ENCODE measurements at places on chromosomes 16 and 17.

DNA sequence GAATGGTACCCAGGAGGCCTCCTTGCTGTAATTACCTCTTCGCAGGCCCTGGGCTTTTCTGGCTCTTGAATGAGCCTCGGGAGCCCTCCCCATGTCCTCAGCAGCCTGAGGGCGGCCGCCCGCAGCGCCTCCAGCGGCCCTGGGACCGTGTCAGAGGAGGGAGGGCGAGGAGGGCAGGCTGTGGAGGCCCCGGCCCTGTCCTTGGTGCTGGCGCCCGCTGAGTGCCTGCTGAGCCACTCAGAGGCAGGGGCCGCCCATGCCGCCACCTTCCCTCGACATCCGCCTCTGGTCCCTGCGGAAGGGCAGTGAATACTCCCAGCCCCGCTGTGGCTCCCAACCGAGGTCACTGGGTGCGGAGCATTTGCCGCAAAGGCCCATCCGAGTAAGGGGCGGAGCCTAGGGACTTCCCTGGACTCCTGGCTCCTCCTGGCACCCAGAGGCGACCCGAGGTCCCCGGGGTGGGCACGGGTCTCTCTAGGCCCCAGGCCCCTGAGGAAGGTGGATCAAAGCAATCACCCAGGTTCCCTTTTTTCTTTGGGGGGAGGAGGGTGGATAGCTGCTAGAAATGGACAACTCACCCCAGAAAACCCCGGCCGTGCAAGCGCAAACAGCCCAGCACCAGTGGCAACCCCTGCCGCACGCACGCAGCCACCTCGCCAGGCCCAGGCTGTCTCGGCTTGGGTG is 2.8 kb downstream of the RBFOX3 start:
- no peak for DNase-seq

DNA sequence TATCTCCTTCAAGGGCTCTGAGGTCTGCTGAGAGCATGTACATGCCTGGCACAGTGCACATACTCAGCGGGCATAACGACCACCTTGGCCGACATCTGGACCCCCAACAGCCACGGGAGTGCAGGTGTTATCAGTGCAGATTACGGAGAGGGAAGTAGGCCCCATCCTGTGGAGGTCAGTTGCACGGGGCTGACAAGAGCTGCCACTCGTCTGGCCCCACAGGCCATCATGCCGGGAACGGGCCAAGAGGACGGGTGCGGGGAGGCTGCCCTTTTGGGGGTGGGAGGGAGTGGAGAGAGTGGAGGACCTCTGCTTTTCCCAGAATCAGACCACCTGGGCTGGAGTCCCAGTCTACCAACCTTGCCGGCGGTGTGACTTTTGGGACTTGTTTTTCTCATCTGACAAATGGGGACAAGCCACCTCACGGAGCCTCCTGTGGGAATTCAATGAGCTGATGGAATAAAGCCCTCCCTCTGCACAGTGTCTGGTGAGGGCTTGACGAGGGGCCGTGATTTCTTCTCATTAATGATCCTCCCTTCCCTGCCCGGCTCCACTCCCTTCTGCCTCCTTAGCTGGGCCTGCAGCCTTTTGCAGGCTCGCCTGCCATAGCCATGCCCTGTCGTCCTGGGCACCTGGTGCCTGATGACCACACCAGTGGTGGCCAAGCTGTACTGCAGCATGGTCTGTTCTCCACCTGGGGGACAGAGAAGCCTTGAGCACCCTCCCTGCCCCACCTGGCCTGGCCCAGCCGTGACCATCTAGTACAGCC is 4.6 kb downstream of the PRSS33 start:
- no peak for DNase-seq

GRCh38 chr17:15431196-15431595 is 36.2 kb downstream of the CDRT4 start:
- DNase-seq: no peak

DNA sequence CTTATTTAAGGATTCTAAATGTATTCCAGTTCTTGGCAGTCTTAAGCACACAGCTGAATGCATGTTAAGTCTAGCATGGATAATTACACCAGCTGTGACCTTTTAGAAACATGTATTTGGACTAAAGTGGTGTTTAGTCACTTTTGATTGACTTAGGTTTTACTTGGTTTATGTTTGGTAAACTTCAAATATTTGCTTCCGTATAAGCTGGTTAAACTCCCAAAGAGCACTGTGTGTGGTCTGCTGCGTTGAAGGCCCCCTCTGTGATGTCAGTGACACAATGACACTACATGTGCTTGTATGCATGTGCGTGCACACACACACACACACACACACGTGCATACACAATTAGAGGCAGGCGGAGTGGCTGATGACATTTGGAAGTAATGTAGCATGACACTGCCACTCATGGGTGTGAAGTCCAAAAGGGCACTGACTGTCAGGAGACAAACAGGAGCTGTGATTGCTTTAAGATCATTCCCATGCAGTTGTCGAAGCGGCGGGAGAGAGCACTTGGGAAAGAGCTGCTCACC is 156.1 kb upstream of the CDH13 start:
- no peak for DNase-seq

DNA sequence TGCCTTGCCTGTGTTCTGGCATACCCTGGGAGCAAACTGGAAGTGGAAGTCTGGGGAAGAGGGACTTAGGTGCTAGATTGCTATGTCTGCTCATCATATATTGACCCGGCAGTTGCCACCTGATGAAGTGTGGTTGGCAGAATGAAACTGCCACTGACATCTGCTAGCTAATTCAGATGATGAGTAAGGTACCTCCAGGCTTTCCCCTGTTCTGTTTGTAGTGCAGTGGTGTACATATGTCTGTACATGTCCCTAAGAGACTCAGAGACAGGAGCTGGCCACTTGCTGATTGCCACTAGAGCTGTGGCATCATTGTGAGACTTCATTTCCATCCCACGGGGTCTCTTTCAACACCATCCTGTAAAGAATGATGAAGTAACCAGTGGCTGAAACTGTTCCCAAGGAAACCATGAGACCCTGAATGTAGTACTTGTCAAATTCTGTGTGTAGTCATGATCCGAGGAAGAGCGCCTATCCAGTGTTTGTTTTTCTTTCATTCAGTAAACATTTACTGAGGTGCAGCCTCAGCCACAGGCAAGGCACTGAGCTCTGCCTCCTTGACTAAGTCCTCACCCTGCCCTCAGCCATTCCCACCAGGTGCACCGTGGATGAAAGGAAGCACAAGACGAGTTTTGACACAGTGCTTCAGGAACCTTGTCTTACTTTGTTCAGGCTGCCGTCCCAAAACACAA is 13.2 kb downstream of the CLUAP1 start:
- DNase-seq: no peak

GRCh38 chr16:75265911-75266701 is 14.7 kb upstream of the BCAR1 start:
- DNase-seq: no peak

DNA sequence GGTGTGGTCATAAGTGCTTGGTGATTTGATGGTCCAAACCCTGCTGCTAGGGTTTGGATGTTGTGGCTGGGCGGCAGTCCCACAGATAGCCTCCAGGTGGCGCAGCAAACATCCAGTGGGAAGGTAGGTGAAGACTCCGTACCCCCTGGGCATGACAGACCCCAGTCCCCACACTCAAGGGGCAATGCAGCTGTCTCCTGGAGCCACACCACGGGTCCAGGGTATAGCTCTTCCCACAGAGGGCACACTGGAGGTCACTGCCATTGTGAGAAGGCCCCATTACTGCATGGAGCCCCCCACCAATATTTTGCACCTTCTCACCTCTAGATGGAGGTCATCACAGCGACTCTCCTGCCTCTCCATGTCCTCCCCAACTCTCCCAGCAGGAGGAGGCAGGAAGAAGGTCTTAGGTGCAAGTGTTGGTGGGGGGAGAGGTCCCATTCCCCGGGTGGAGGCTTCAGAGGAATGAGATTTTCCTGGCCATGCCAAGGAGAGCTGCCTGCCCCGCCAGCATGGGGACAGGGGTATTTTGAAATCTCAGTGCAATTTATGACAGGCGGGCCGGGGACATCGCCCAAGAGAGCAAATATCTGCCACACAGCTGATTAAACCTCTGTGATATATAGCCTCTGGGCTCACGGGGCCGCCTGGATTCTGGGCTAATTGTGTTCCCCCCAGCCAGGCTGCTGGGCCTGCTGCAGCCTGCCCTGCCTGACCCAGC is 17.1 kb upstream of the C17orf113 start:
- no peak for DNase-seq

- no peak for DNase-seq
Observed at GRCh38 chr16:27381974-27382855, 19.8 kb upstream of the IL21R start.

DNA sequence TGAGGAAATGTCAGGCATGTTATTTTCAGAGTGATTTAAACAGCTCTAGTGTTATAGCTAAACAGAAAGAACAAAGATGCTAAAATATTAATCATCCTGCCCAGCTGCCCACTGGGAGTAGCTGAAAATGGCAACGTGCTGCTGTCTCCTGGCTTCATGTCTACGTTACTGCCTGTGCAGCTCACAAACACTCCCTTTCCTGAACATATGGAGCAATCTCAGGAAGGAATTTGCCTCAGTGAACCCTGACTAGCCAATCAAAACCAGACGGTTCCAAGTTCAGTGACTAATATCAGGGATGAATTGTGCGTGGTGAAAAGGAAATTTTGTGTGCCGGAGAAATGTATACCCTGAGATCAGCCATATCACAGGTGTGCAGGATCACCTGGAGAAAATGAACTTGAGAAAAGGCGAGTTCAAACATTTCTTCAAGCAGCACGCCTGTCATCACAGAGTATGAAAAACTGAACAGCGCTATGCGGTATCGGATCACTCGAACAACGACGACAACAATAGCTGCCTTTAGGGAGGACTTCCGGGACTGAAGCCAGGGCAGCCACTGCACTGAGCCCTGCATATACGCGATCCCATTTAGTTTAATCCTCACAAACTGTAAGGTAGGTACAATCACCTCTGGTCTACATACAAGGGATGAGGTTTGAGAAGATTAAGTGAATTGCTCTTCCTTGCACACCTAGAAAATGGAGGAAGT is 110.3 kb downstream of the STX8 start:
- DNase-seq: no peak

DNA sequence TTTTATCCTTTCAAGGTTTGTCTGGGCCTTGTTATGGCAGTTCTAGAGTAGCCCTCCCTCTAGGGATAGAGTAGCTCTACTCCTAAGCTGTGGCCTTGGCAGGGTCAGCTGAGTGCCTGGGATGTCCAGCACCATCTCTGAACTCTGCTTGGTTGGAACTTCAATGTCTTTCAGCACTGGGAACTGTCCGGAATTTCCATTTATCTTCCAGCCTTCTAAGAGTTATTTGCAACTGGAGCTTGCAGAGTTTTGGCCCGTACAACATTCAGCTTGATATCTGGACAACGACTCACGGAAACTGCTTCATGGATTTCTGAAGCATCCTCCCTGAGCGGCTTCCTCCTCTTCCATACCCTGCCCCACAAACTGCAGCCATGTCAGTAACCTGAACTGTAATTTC is 22.9 kb downstream of the MMD start:
- DNase-seq: no peak

DNA sequence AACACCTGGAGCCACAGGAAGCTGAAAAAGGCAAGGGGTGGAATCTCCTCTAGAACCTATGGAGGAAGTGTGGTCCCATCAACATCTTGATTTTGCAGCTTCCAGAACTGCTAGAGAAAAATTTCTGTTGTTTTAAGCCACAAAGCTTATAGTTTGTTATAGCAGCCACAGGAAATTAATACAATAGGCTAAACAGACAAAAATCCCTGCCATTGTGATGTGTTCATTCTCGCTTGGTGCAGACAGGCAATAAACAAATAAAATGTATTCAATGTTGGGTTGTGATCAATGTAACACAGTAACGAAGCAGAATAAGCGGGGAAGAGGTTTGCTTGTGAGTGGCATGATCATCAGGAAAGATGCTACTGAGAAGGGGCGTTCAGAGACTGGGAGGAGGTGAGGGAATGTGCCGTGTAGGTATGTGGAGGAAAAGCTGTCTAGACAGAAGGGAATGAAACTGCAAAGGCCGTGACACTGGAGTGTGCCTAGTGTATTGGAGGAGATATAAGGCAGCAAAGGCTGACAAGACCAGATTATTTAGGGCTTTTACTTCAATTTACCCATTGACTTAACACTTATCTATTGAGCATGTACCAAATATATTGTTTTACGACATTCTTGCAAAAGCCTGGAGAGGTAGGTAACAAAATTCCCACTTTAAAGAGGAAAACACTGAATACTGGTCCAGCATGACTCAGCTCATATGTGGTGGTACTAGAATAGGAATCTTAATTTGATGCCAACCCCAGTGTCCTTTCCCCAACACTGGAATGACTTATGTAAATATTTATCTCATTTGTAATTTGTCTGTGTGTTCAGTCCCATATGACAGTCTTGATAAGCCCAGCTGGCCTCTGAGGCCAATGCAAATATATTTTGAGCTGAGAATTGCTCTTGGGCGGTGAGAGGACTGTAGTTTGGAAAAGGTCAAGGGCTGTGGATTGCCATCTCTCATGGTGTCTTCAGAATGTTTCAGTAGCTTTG is 375.9 kb downstream of the CDH13 start:
- DNase-seq: no peak

DNA sequence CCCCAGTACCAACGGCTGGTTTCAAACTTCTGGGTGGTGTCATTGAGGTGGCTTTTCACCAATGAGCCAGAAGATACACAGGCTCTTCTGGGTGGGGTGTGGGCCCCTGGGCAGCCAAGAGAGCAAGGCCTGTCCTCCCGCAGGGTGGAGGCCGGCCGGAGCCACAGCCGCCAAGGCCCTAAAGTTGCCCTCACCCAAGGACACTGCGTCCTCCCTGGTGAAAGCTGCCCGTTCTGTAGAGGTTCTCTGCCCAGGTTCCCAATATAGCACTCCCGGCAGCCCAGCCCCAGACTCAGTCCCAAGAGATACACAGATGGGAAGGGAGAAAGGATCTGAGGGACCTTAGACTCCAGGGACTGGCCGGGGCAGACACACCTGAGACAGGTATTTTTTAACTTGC is 10.7 kb upstream of the CACNG1 start:
- no peak for DNase-seq

GRCh38 chr16:2040787-2041522 is 6.7 kb downstream of the NTHL1 start:
- no peak for DNase-seq

- no peak for DNase-seq
Observed at GRCh38 chr17:42183741-42184711, 1.2 kb downstream of the HCRT start.

DNA sequence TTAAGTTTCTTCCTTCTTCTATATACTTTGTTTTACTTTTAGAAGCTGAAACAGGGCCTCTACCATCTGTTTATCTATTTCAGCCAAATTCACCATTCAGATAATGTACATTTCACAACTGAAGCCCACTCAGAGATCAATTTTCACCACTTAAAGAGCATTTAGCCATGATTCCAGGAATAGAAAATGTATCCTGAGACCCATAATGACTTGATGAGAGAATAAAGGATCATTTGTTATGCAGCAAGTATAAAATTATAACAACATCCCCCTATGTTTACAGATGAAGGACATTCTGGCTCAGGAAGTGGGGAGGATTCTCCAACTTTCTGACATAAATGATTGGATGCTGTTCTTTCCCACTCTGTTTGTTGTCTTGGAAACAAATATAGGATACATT is 962.1 kb upstream of the EEF2KMT start:
- no peak for DNase-seq

- DNase-seq: no peak
Observed at GRCh38 chr17:49196520-49196919, 13.9 kb downstream of the GNGT2 start.

All from NCI-H1417 treated with DMSO at 0.1 percent for 48 hours (cell line).